Naive B cell (primary cell): ENCODE measurements at places on chromosomes 4 and X. TPM values are rescaled to one million over a fixed set of nuclear protein-coding genes. Genes with fewer than 3 reads are reported as not detected.

Gene ERVMER34-1
- not detected for polyA plus RNA-seq

Gene GPRASP1
- 3.5 TPM for polyA plus RNA-seq

Gene PPEF1
- 0.74 TPM for polyA plus RNA-seq

Gene CAPN6
- not detected for polyA plus RNA-seq

Gene RBMXL3
- not detected for polyA plus RNA-seq

Gene SLC26A1
- polyA plus RNA-seq = 0.22 TPM

Gene ITGB1BP2
- polyA plus RNA-seq = not detected

Gene KCNE5
- polyA plus RNA-seq = not detected

Gene CLDN34
- not detected for polyA plus RNA-seq

Gene TMEM31
- not detected for polyA plus RNA-seq

Gene H2BW2
- polyA plus RNA-seq = not detected

Gene BMP3
- polyA plus RNA-seq = 1.1 TPM

Gene FATE1
- not detected for polyA plus RNA-seq

Gene XAGE1A
- polyA plus RNA-seq = not detected

Gene SPP1
- polyA plus RNA-seq = not detected

Gene MSX1
- polyA plus RNA-seq = not detected

Gene MAGEA8
- 0.16 TPM for polyA plus RNA-seq

Gene F8A2
- not detected for polyA plus RNA-seq

Gene APELA
- polyA plus RNA-seq = not detected

Gene SPINK2
- polyA plus RNA-seq = 27.1 TPM

Gene MGAT4D
- not detected for polyA plus RNA-seq

Gene RTL3
- polyA plus RNA-seq = not detected

Gene GLRA3
- polyA plus RNA-seq = not detected

Gene AP1AR
- 29.0 TPM for polyA plus RNA-seq

Gene SPOCK3
- not detected for polyA plus RNA-seq

Gene PAGE4
- polyA plus RNA-seq = not detected

Gene NPNT
- polyA plus RNA-seq = not detected
